ENCODE measurements at places on chromosomes 16 and 17.

GRCh38 chr17:70040336-70040735, 34.7 kb upstream of the KCNJ16 start:
- no peak for DNase-seq

GRCh38 chr17:16258901-16259300, 41.9 kb downstream of the PIGL start:
- DNase-seq: peak; percentile 58

DNA sequence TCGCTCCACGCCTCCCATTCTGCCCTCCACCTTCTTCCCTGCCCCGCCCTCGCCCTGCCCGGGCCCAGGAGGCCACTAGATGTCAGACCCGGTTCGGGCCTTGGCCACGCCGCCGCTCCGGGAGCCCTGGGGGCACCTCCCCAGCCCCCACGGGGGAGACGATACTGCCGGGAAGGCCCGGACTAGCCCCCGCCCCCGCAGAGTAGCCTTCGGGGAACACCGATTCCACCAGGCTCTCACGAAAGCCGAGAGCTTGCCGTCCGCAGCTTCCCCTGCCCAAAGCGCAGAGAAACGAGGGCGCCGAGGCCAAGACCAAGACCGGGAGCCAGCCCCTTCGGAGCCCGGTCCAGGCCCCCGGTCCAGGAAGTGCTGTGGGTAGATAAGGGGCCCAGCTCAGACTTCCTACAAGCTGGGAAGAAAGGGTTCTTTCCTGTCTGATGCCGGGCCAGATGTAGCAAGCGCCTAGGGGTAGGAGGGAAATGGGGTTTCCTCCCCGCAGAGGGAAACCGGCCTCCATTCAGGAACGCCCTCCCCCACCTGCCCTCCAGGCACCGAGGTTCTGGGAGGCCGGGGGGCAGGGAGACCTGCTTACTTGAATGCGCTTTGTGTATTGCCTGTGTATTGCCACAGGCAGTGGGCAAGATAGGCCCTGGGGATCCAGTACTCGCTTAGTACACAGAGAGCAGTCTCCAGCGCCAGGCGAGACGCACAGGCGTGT, 806 bp upstream of the CYB561 start:
- DNase-seq: no peak

- no peak for DNase-seq
These were observed 1.6 kb downstream of the ITGA2B start for GRCh38 chr17:44387804-44388203.

DNA sequence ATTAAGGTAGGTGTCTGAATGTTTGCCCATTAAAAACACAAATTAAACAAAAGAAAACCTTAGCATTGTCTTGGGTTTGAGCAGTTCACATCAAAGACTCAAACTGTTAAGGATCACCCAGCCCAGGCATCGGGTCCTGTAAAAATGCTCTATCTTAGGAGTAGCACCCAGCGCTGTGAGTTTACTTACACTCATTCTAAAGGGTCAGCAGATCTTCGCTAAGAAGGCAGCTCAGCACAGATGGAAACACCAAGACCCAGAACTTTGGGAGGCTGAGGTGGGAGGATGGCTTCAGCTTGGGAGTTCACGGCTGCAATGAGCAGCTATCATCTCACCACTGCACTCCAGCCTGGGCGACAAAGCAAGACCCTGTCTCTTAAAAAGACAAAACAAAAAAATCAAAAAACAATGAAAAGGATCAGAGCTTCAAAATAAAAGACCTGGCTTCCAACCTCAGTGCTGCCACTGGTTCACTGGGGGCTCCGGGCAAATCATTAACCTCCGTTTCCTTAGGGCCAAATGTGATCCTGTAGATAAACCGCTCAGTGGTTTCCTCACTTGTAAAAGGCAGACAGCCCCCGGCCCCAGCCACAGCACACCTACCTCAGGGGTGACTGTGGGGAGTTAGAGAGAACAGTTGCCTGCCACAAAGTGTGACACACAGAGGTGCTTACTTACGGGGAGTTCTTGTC, 11.1 kb downstream of the COG1 start:
- no peak for DNase-seq

DNA sequence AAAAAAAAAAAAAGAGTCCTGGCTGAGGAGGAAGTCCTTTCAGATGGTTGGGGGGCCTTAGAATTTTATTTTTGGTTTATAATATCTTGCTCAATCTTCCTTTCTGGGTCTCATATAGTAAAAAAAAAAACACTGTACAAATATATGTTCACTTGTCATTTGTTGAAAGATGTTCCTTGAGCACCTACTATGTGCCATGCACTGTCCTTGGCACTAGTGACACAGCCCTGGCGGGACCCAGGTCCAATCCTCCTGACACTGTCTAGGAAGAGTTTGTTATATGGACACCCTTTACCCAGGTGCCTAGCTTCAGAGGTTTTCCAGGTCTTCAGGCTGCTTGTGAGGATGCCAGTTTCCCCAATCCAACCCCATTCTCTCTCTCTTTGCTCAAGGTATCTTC, 2.0 kb downstream of the CHST4 start:
- DNase-seq: no peak

- DNase-seq: no peak
These were observed 194.7 kb downstream of the SPECC1 start for GRCh38 chr17:20203761-20204263.

- no peak for DNase-seq
These were observed 7.5 kb upstream of the GJD3 start for GRCh38 chr17:40372031-40372430.

GRCh38 chr17:17782523-17783115, 54.2 kb downstream of the SREBF1 start:
- peak; percentile 66 for DNase-seq

- DNase-seq: no peak
These were observed 488.1 kb downstream of the XYLT1 start for GRCh38 chr16:16982614-16983013.

GRCh38 chr16:75265911-75266701, 14.7 kb upstream of the BCAR1 start:
- DNase-seq: peak; percentile 79

- no peak for DNase-seq
These were observed 5.6 kb downstream of the SF3B3 start for GRCh38 chr16:70529051-70529777.

- DNase-seq: no peak
These were observed 32.4 kb upstream of the NF1 start for GRCh38 chr17:31062346-31062745.

DNA sequence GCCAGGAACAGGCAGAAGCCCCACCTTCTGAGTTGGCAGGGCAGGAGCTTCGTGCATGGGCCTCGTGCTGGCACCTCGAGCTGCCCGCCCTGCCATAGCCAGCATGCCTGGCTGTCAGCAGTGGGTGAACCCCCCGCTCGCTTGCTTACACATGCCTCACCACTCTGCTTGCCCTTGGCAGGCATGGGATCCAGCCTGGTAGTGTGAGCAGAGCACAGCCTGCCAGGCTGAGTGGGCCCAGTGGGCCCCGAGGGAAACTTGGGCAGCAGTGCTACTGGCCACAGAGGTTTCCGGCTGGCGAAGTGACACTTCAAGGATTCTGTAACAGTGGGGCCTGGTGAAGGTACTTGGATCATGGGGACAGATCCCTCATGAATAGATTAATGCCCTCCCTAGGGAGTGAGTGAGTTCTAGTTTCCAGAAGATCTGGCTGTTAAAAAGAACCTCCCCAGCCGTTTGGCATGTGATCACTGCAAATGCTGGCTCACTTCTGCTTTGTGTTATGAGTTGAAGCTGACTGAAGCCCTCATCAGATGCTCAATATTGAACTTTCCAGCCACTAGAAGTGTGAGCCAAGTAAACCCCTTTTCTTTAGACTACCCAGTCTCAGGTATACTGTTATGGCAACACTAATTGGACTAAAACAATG, 114.7 kb downstream of the BCAS3 start:
- no peak for DNase-seq

- peak; percentile 75 for DNase-seq
These were observed 5.8 kb upstream of the DHRS13 start for GRCh38 chr17:28908640-28909167.

- no peak for DNase-seq
These were observed 17.5 kb upstream of the SPNS2 start for GRCh38 chr17:4480929-4481898.

- DNase-seq: no peak
These were observed 193.8 kb upstream of the CACNG3 start for GRCh38 chr16:24062270-24062817.

DNA sequence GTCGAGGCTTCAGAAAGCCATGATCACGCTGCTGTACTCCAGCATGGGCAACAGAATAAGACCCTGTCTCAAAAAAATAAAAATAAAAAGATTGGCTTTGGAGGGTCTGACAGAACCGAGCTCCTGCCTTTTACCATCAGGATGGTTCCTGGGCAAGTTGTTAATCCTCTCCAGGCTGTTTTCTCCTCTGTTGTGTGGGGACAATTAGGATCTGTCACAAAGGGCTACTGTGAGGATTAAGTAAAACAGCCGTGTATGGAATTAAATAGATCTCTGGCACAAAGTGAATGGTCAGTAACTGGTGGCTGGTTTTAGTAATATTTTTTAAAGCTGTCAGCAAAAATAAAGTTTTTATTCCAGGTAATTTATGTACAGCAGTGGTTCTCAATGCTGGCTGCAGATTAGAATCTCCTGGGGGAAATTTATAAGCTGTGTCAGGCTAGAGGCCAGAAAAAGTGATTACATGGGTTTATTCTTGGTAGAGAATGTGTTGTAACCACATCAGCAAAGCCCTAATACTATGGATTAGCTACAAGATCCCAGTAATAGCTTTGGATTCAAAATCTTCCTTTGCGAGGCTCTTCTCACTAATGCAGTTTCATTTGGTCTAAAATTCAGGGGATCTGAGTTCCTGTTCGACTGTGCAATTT, 47.2 kb downstream of the GPRC5B start:
- no peak for DNase-seq

GRCh38 chr17:75555679-75556153, 30.2 kb downstream of the LLGL2 start:
- DNase-seq: no peak

DNA sequence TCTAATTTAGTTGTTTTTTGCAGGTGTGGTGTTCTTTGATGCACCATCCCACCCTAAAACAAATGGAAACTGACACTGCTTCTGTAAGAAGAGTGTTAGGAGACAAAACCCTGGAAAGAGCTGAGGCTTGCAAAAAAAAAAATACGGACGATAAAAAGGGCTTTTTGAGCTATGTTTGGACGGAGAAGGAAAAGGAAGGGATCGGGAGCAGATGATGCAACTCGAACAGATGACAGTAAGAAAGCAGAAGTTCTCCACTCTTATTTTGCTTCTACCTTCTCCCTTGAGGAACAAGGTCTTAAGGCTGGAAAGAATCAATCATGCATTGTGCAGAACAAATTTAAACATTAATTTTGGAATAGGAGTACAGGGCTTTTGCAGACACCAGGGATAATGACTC, 136.7 kb downstream of the MAF start:
- no peak for DNase-seq

- DNase-seq: no peak
These were observed 41.3 kb downstream of the RBBP6 start for GRCh38 chr16:24580665-24581064.

DNA sequence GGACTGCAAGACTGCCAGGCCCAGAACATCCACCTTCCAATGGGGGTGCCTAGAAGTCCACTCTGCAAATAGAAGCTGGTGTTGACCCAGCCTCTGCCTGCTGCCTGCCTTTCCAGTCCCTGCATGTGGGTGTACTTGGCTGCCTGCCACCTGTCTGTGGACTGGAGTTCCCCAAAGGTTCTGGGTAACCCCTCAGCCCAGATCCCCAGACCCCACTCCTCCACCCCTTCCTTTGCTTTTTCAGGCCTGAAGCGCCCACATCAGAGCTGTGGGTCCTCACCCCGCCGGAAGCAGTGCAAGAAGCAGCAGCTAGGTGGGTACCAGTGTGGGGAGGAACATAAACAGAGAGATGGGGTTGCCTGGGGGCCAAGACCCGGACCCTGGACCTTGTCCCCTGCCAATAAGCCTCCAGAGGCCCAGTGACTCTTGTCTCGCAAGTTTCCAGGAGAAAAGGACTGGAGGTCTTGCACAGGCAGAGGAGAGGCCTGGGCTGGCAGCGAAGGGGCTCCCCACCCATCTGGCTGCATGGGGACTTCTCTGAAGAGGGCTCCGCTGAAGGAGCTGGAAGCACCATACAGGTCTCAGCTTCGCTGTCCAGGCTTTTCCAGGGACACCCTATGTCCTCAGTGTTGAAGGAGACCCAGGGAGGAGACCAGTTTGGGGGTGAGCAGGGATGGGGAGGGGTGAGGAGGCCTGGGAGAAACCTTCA, 34.3 kb downstream of the NLRC5 start:
- no peak for DNase-seq

GRCh38 chr16:87951552-87952538, 611 bp downstream of the BANP start:
- peak; percentile 54 for DNase-seq

DNA sequence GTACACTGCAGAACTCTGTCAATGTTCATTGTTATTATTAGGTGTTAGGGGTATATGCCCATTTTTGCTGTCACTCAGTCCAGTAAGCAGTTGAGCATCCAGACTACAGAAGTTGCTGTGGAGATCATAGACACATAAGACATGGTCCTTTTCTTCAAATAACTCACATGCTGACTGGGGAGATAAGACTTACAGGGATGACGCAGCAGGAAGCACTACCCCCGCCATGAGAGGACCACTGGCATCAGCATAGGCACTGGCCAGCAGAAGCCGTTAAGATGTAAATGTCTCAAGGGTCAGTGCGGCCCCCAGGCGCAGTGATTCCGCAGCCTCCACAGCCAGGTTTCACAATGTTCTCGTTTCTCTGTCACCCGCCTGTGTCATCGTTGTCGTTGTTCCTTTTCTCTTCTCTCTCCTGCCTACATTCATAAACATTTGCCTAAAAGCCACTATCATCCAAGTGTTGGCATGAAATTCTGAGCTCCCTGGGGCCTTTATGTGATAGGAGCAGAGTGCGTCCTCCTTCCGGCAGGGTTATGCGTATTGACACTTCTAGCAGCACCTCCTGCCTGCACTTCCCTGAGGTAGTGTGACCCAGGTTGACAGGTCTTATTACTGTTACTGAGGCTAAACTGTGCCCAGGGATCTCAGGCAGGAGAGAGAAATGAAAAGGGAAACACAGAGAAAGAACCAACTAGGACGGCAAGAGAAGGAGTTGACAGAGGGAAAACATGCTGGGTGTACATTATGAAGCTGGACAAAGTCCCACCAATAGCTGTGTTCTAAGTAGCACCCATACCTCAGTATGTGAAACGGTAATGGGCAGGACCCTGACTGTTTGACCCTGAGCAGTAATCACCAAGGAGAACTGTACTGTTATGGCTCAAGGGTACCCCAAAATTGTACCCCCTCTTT, 17.9 kb downstream of the TANGO6 start:
- no peak for DNase-seq

DNA sequence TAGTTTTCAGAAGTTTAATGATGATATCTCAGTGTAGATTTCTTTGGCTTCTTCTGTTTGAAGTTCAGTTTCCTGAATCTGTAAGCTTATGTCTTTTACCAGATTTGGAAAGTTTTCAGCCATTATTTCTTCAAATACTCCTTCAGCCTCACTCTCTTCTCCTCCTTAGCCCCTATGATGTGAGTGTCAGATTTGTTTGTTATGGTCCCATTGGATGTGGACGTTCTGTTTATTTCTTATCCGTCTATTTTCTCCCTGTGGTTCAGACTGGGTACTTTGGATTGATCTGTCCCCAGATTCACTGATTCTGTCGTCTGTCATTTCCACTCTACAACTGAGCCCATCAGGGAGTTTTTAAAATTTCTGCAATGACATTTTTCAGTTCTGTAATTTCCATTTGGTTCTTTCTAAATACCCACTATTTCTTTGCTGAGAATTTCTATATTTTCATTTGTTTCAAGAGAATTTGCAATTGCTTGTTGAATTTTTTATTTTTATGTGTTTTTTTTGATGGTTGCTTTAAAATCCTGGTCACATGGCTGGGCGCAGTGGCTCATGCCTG, 110.9 kb downstream of the SEC14L1 start:
- no peak for DNase-seq

Data from cardiac muscle cell (in vitro differentiated cells and primary cell).